ENCODE measurements at places on chromosomes 2 and 18.

DNA sequence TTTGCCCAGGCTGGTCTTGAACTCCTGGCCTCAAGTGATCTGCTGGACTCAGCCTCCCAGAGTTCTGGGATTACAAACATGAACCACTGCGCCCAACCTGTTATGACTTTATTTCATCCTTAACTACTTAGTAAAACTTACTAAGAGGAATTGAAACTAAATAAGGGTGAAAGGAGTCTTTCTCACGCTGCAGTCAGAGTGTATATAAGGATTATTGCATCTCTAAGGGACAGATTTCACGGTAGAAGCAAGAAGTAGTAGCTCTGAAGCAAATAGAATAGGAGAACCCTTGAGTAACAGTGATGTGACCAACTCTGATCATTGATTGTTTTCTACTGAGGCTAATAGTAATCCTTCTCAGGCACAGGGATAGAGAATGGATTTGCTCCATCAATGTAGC lies 960.1 kb downstream of the CPS1 start:
- no peak for DNase-seq

DNA sequence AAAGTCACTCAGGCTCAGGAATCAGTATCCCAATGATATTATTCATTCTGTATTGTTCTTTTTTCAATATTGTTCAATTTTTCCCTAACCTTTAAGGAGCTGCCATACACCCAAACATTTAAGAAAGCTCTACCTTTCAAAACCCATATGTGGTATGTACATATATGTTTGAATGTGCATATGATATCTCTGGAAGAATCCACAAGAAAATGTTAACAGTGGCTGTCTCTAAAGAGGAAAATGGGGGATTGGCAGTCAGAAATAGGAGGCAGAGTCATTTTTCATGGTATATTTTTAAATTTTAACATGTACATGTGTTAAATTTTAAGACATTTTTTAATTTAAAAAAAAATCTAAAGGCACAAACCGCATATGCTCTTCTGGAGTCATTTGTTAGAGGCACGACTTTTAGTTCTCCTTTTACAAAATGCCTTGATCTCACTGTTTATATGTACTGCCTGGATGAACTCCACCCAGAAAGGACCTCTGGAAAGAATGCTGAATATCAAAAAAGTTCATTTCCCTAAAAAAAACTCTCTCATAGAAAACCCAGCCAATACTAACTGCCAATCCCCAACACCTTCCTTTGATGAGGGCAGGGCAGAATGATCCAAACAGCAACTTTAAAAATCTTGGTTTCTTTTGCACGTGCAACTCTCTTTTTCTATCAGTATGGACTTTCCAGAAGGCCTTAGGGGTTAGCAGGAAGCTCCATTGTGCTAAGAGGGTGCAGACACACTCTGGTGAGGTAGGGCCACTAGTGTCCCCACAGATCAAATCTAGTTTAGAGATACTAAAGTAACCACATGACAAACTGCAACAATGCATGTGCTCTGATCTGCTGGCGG lies 23.6 kb downstream of the KCTD1 start:
- no peak for DNase-seq

GRCh38 chr2:151374436-151374835 lies 17.0 kb downstream of the TNFAIP6 start:
- DNase-seq: no peak

GRCh38 chr2:64525317-64525613 lies 1.1 kb downstream of the AFTPH start:
- DNase-seq: no peak

GRCh38 chr2:147800316-147800715 lies 44.5 kb upstream of the ACVR2A start:
- no peak for DNase-seq

DNA sequence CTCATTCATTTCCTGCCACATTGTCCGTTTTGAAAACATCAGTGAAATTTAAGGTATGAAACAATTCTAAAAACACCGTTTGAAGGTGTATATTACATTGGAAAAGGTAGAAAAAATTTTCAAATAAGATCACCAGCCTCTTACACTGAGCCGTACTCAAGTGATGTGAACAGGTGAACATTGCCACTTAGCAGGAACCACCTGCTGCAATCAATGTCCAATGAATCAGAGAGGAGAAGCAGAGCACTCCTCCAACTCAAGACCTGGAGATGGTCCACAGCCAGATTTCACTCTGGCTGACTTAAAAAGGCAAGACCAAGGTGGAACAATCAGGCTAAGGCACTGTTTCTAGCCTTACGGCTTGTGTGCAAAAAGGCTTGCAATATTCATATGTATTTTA lies 110.3 kb upstream of the TTN start:
- DNase-seq: no peak

DNA sequence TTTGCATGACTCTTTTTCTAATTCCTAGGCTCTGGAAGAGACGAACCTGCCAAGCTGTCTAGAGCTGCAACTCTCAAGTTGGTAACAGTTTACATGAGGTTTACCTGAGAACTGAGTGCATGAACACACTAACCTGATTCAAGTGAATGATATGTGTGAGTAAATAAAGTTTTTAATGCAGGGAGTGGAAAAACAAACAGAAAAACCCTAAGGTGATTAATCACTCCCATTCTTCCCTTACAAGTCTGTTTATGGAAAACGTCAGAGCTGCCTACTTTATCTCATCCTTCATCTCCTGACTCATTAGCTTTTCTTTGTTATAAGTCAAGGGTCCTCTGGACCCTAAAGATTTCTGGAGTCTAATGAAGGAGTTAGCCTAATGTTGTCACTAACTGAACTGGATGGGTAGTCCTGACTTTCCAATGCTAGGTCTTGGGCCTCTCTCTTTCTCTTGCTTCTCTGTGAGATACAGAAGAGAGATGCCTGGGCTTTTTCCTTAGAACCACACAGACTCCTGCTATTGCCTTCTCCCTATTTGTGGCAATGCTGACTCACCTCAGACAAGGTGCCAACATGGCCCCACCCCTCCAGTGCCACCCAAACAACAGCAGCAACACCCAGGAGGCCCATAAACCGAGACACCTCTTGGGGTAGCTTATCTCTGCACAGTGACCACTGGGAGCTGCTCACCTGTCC lies 952.4 kb downstream of the EPHA4 start:
- DNase-seq: no peak

DNA sequence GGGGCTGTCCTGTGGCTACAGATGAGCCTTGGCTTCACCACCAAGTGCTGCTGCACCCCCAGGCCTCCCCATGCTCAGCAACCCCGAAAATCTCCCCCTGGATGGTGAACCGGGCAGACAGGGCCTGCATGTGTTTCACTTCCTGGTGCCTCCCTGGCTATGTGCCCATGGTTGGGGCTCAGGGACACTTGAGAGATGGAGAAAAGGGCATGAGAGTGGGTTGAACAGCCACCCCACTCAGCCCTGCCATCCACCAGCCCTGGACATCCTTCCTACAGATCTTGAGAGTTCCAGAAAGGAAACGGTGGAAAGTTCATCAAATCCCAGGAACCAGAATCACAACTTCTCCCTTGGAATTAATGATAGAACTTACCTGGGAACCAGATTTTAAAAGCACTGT lies 74.7 kb upstream of the TEX51 start:
- DNase-seq: no peak

DNA sequence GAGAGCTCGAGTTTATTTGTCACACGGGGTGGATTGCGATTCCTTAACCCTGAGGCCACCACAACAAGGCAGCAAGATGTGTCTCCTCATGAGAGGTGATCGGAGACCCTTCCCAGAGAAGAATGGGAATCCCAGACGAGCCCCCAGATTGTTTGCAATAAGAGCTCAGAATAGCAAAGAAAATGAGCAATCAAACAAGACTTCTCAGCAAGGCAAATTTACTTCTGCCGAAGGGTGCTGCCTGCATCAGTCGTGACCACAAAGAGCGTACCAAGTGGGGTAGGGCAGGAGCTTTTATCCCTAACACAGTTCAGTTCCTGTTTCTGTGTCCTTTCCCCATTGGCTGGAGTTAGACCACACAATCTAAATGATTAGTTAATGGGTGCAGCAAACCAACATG lies 237.5 kb upstream of the SYT4 start:
- DNase-seq: no peak

GRCh38 chr2:88828397-88829137 lies 137.1 kb downstream of the RPIA start:
- DNase-seq: no peak

DNA sequence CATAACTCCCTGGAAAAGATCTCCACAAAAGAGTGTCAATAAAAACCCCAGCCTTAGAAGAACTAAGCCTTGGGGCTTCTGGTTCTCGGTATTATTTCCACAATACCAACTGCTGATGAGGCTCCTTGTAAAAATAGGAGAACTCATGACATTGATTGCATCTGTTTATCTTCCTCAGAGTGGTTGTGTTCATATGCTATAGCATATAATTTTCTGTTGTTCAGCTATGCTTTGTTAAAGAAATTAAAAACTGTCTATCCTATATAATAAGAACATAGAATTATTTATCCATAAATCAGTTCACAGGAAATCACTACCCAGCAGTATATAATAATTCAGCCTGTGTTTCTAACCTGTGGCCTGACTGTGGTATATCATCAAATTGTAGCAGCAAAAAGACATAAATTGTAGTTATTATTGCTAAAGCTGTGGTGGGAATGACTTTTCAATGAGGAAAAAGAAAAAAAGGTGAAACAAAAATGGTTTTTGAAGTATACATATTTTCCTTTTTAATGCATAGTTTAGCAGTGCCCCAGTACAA lies 68.9 kb downstream of the SATB2 start:
- no peak for DNase-seq

- no peak for DNase-seq
Measured at GRCh38 chr2:173989884-173990215, 24.7 kb upstream of the SP3 start.

GRCh38 chr18:58578835-58579560 lies 49.9 kb downstream of the ALPK2 start:
- DNase-seq: no peak

DNA sequence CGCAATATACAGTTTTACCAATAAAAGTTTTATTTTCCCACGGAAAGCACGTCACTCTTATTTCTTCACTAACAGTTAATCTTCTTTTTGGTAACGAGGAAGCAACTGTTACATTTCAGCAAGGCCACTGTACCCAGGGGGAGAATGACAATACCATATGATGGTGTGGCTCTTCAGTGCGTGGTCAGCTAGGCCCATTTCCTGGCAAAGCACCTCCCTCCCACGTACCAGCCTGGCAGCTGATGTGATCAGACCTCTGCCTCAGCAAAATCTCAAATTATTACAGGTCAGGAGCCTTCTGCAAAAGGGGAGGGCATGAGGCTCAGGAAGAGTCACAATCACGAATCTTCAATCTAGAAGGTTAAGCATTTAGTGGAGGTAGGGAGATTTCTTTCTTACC lies 55.4 kb downstream of the KLF7 start:
- no peak for DNase-seq

DNA sequence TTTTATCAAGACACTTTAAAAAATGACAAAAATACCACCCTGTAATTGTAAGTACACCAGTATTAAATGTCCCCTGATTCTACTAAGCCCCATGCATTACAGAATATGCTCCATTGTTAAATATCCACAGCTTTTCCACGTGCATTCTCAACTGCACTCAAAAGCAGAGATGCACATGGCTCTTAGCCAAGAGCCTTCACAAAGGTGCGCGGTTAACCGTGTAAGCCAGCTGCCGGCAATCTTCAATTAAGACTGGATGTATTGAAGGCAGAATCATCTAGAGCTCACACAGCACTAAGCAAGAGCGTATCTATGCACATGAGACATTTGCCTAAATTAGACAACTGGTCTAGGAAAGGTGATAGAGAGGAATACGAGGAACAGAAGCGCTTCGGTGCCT lies 278.3 kb downstream of the NAPG start:
- no peak for DNase-seq

DNA sequence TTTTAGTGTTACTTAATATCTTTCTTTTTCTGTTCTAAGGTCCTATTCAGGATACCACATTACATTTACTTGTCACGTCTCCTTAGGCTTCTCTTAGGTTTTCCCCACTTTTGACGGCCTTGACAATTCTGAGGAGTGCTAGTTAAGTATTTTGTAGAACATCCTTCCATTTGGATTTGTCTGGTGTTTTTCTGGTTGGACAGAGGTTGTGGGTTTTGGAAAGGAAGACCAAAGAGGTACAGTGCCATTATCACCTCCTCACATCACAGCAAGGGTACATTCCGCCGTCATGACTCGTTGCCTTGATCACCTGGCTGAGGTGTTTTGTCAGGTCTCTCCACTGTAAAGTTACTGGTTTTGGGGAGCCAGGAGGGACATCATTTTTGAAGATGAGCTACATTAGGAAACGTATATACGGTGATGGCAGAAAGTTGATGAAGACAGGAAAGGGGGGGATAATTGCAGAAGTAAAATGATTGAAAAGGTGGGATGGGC lies 88.4 kb upstream of the TMEM247 start:
- DNase-seq: no peak

DNA sequence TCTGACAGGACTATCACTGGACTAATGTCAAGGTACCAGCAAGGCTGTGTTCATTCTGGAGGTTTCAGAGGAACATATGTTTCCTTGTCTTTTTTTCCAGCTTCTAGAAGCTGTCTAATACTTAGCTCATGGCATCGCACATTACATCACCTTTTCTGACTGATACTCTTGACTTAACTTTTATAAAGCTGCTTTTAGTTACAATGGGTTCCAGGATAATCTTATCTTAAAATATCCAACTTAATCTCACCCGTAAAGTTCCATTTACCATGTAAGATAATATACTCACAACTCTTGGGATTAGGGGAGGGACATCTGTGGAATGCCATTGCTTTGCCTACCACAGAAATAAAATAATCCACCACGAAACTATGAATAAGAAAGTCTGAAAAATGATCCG lies 394.2 kb downstream of the CDH19 start:
- no peak for DNase-seq

DNA sequence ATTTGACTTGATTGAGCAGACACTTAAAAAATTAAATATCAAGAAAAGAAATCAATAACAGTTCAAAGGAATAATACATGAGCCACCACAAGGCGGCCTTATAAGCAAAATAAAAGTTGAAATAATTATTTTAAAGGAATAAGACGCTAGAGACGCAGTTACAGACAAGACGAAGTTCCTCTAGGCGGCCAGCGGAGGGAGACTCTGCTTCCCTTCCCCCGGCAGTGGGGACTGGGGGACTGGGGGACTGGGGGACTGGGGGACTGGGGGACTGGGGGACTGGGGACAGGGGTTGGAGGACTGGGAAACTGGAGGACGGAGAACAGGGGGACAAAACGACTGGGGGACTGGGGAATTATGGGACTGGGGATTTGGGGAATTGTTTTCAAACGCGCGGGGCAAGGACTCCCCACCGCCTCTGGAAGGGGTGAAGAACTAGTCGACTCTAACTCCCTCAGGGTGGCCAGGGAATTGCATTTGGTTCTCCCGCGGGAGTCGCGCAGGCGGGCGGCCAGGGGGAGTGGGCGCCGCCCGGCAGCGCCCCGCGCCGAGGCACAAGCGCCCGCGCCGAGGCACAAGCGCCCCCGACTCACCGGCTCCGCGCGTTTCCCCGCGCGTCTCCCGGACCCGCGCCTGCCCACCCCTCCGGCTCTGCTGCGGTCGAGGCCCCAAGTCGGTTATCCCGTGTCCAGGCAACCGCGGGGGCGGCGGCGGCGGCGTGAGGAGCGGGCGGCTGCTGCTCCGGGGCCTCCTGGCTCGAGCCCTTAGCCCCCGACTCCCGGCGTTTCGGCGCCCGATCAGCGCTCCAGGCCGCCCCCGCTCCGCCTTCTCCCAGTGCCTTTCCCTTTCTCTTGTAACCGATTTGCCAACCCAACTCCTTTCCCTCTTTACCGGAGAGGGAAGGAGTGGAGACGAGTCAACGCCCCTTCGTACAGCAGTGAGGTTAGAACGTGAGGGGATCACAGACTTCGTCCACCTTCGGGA lies at the start of gene CCDC178:
CCDC178 (minus strand) TSS at position 662 of the 984 bp plus-strand sequence. CDS start 28,633 bp downstream, outside the sequence.
- DNase-seq: no peak

All from 8988T (cell line).